Skin of body (tissue), 3 donors: ENCODE measurements at places on chromosomes 1 and 21.

- no peak for DNase-seq
These were observed 113.0 kb downstream of the SMYD3 start for GRCh38 chr1:246394121-246394520.

- no peak for DNase-seq
These were observed 14.0 kb downstream of the F3 start for GRCh38 chr1:94527447-94528031.

GRCh38 chr1:25683731-25684130 is 67.1 kb downstream of the MAN1C1 start:
- no peak for DNase-seq

DNA sequence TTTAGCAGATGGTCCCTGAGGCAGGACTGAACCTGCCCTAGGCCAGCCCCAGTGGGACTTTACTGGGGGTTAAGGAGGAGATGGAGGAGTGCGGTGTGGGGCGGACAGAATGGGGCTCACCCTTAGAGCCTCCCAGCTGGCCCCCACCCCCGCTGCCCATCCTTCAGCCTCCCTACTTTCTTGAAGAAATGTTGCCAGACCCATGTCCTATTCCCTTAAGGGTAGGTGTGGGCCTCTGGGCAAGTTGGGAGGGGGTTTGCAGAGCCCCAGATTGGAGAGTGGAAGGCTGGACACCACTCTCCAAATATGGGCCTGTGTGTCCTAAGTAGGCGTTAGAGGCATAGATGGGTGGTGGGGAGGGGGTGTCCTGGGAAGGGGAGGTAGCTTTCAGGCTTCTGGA is 19.2 kb upstream of the EPS8L3 start:
- no peak for DNase-seq

GRCh38 chr1:164773102-164773501 is 214.1 kb downstream of the PBX1 start:
- DNase-seq = no peak
